ENCODE measurements at places on chromosomes 6 and 20.

- no peak for DNase-seq
- H3K4me3 ChIP-seq, result no peak overlapping the region
- no peaks in the 10 kb centered on the region for H3K36me3 ChIP-seq
- H3K27ac ChIP-seq, result no peak overlapping the region
- peaks cover 15% of the 10 kb centered on the region for H3K4me1 ChIP-seq
Measured at GRCh38 chr6:170229851-170230519, 60.9 kb downstream of the DLL1 start.

- peaks cover 29% of the 10 kb centered on the region for H3K4me1 ChIP-seq
- H3K4me3 ChIP-seq, result peak within 1 kb of the TSS; percentile 67
- peak within 1 kb of the TSS; percentile 60 for H3K27ac ChIP-seq
Measured at GRCh38 chr6:79947191-79948186, at the start of gene ELOVL4. Gene ELOVL4 (minus strand): TSS chr6:79947553. CDS start chr6:79947279, 274 bp downstream.

GRCh38 chr6:604579-604978, 52.3 kb downstream of the HUS1B start:
- no peaks in the 10 kb centered on the region for H3K27me3 ChIP-seq
- H3K36me3 ChIP-seq, result peaks cover 3% of the 10 kb centered on the region
- no peak overlapping the region for H3K4me3 ChIP-seq

DNA sequence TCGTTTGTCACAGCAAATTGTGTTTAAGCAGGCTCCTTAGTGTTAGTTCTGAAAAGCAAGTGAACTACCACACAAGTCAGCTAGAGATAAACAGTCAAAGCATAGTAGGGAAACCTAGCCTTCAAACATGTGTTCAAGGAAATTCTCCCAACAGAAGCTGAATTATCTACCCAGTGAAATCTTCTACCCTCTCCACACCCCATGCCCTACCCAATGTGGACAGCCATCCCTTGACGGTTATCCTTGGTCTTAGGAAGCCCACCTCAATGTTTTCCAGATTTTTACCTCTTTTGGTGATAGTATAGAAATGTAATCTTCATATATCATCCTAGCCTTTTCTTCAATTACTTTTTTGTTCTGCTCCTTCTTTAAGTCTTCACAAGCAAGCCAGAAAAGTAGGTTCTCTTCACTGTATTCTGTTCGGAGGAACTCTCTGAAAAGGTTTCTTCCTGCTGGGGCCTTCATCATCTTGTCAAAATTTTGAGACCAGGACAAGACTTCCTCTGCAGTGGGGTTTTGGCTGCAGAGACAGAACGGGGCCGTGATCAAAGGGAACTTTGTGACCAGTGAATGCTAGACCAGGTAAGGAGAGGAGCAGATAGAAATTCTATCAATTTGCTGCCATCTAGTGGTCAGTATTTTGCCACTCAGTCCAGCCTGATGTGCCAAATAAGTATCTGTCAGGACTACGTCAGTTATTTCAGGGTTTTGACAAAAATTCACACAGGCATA, 21.6 kb upstream of the MTRF1L start:
- no peak for DNase-seq
- no peaks in the 10 kb centered on the region for H3K36me3 ChIP-seq
- no peaks in the 10 kb centered on the region for H3K27me3 ChIP-seq
- no peak overlapping the region for H3K4me3 ChIP-seq
- H3K27ac ChIP-seq, result no peak overlapping the region

DNA sequence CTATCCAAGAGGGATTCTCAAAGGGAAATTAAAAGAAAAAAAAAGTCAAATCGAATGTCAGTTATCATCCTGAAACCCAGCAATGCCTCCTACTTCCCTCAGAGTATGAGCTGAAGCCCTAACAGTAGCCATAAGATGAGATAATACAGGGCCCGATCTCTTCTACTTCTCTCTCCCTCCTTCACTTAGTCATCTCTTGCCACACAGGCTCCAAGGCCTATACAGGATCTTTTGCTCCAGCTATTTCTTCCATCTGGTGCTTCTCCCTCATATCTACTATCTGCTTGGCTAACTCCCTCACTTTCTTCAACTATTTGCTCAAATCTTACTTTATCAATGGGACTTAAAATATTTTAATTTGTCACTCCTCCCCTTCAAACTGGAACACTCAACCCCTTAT, 215.3 kb downstream of the RNGTT start:
- no peak overlapping the region for H3K27ac ChIP-seq
- peaks cover 16% of the 10 kb centered on the region for H3K36me3 ChIP-seq
- H3K27me3 ChIP-seq, result no peaks in the 10 kb centered on the region
- no peak for DNase-seq
- H3K4me1 ChIP-seq, result no peaks in the 10 kb centered on the region

DNA sequence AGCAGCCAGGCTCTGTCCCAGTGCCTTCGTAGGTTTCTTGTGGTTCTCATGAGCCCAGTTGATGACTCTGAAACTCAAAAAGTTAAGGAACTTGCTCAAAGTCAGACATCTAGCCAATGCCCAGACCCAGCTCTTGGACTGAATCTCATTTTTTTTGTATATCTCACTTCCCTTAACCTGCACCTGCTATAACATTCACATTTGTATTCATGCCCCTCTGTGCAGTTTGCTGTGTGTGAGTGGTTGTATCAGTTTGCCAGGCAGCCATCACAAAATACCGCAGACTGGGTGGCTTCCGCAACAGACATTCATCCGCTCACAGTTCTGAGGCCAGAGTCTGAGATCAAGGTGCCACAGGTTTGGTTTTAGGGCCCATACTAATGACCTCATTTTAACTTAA, 49.9 kb downstream of the IPCEF1 start:
- H3K36me3 ChIP-seq, result no peaks in the 10 kb centered on the region
- no peaks in the 10 kb centered on the region for H3K4me1 ChIP-seq
- no peak overlapping the region for H3K27ac ChIP-seq
- no peak overlapping the region for H3K4me3 ChIP-seq

GRCh38 chr20:50136822-50137599, 16.5 kb downstream of the PEDS1 start:
- H3K4me1 ChIP-seq, result peaks cover 44% of the 10 kb centered on the region
- DNase-seq, result no peak
- no peaks in the 10 kb centered on the region for H3K27me3 ChIP-seq
- H3K4me3 ChIP-seq, result no peak overlapping the region

DNA sequence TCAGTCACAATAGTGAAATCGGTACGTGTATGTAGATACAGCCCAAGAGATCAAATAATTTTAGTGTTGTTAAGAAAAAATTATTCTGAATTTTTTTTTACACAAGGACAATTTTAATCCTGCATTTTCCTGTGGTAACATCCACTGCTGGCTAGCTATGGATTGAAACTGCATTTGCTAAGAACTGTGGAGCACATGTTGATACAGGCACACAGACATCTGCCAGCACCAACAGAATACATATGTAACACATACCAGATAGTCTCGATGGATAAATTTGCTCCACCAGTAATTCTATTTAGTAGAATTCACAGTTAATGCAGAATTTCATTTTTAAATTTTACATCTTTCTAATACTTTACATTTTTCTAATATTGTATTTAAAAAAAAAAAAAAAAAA, 2.2 kb downstream of the ASIP start:
- DNase-seq, result no peak
- peaks cover 7% of the 10 kb centered on the region for H3K27me3 ChIP-seq

GRCh38 chr6:101146389-101146788, 247.1 kb upstream of the GRIK2 start:
- no peak for DNase-seq
- no peak overlapping the region for H3K4me3 ChIP-seq
- no peak overlapping the region for H3K27ac ChIP-seq
- H3K4me1 ChIP-seq, result no peaks in the 10 kb centered on the region
- no peaks in the 10 kb centered on the region for H3K36me3 ChIP-seq

DNA sequence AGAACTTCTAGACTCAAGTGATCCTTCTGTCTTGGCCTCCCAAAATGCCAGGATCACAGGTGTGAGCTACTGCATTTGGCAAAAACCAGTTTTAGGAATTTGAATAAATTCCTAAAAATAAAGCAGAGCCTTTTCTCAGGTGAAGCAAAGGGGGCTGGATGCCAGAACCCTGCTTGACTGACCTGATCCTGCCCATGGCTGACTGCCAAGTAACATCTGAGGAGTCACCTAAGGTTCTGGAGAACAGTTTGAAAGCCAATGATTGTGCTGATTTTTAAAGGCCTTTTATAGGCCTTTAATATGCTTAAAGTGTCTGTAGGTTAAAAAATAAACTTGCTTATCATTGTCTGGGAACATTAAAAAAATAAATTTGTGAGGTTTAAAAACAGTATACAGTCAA, 14.1 kb upstream of the ZSCAN12 start:
- H3K27me3 ChIP-seq, result no peaks in the 10 kb centered on the region
- H3K27ac ChIP-seq, result no peak overlapping the region
- no peaks in the 10 kb centered on the region for H3K36me3 ChIP-seq
- no peak for DNase-seq
- H3K4me3 ChIP-seq, result no peak overlapping the region
- H3K4me1 ChIP-seq, result no peaks in the 10 kb centered on the region

GRCh38 chr20:23344336-23344735, 6.3 kb upstream of the NXT1 start:
- no peak overlapping the region for H3K4me3 ChIP-seq
- no peaks in the 10 kb centered on the region for H3K36me3 ChIP-seq
- no peak overlapping the region for H3K27ac ChIP-seq
- DNase-seq, result no peak

DNA sequence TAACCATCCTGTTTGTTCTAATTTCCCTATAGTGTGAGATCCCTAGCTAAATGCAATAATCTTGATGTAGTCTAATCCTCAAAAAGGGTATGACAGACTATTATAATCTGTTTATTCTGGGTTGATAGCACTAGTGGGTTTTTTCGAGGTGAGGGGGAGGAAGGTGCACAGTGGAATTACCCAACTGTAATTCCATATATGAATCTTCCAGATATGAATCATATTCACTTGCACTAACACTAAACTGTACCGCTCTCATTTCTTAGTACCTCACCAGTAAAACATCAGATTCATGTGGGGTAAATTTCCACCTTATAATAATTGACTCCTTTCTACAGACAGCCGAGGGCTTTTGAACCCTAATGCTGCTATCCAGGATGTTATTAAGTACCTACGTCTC, 16.5 kb downstream of the NCOA7 start:
- peaks cover 2% of the 10 kb centered on the region for H3K36me3 ChIP-seq
- no peaks in the 10 kb centered on the region for H3K27me3 ChIP-seq
- no peak for DNase-seq
- H3K4me1 ChIP-seq, result peaks cover 46% of the 10 kb centered on the region
- H3K27ac ChIP-seq, result no peak overlapping the region
- no peak overlapping the region for H3K4me3 ChIP-seq

DNA sequence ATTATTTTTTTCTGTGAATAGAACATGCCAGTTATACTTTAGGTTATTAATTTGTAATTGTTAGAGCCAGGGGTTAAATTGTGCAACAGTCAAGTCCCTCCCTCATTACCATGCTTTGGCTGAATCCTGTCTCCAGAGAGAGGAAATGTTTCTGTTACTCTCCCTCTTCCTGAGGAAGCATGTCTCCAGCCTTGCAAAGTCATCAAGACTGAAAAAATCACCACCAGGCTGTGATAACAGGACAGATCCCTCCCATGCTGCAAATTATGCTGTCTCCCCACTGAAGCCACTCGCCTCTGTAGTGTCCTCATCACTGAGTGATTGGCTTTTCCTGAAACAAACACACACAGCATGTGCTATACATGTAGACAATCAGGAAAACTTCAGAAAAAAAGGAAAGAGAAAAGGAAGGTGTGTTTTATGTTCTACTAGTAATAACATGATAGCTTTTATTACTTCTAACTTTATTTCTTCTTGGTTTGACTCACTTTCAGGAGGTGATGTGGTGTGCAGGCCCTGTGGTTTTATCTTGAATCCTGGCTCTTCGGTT, 290.0 kb upstream of the JAG1 start:
- no peak for DNase-seq
- no peaks in the 10 kb centered on the region for H3K36me3 ChIP-seq
- H3K27me3 ChIP-seq, result no peaks in the 10 kb centered on the region
- no peak overlapping the region for H3K4me3 ChIP-seq

DNA sequence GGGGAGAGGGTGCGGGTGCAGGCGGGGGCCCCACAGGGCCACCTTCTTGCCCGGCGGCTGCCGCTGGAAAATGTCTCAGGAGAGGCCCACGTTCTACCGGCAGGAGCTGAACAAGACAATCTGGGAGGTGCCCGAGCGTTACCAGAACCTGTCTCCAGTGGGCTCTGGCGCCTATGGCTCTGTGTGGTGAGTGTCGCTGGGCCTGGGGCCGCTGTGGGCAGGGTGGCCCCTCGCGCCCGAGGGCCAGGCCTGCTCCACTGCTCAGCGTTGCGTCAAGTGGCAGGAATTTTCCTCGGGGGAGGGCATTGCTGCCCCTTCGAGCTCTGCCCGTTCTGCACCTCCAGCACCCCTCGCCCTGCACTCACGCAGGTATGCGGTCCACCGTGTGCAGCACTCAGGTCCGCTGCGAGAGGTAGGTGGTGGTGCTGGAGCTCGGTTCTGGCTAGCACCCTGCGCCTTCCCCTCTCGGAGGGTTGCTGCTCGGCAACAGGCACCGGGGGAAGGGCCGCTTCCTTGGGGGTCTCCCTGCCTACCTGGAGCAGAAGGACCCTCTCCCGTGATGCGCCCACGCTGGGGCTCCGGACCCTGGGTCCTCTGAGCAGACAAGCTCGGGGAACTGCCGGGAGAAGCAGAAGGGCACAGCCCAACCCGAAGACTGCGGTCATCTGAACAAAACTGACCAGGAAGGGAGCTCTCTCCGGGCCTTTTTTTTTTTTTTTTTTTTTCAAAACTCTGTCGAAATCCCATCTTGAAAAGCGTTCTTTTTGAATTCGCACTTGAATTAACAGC, 674 bp downstream of the MAPK14 start:
- no peak for DNase-seq
- peaks cover 22% of the 10 kb centered on the region for H3K4me1 ChIP-seq
- H3K4me3 ChIP-seq, result peak overlapping the region; percentile 79
- H3K27me3 ChIP-seq, result peaks cover 12% of the 10 kb centered on the region
- H3K36me3 ChIP-seq, result no peaks in the 10 kb centered on the region

- DNase-seq, result no peak
- H3K27ac ChIP-seq, result no peak overlapping the region
- H3K36me3 ChIP-seq, result no peaks in the 10 kb centered on the region
- no peaks in the 10 kb centered on the region for H3K27me3 ChIP-seq
- H3K4me1 ChIP-seq, result no peaks in the 10 kb centered on the region
Measured at GRCh38 chr6:131787766-131788712, 19.8 kb upstream of the ENPP1 start.

GRCh38 chr20:59361411-59361810, 61.0 kb downstream of the EDN3 start:
- no peak for DNase-seq
- no peak overlapping the region for H3K27ac ChIP-seq
- H3K36me3 ChIP-seq, result no peaks in the 10 kb centered on the region
- H3K4me3 ChIP-seq, result no peak overlapping the region
- H3K27me3 ChIP-seq, result peaks cover 43% of the 10 kb centered on the region
- no peaks in the 10 kb centered on the region for H3K4me1 ChIP-seq
